ENCODE measurements at places on chromosomes 5 and 9. TPM values are rescaled to one million over a fixed set of nuclear protein-coding genes. Genes with fewer than 3 reads are reported as not detected.

DNA sequence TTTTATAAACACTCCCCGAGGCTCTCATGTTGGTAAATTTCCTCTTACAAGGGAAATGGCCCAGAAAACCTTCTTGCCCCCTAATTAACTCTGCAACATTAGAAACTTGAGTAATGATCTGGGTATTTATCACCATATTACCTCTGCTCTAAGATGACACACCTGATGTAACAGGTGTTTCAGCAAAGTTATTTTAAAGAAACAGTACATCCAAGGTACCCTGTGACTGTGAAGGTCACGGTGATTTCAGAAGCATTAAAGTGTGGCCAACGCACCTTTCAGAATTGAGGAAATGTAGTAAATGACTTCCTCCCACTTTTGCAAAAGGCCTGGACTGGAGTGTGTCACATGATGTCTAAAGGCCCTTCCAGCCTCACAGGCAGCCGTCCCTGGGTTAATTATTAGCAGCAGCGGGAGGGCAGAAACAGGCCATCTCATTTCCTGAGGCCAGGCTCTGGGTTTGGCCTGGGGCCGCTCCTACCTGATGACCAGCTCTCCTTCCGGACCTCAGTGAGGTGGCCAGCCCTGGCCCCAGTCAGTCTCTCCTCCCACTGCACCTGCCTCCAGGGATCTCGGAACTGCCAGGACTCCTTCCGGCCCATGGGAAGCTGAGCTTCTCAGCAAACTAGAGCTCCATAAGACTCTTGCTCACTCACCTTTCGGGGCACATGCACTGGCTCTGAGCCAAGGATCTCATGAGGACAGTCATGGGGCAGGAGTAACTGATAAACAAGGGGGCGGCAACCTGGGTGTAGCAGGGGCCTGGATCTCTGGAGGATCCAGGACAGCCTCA is 20.7 kb downstream of the PTPN3 start:
- H3K4me3 ChIP-seq, result no peak overlapping the region
- no peaks in the 10 kb centered on the region for H3K36me3 ChIP-seq
- no peak overlapping the region for H3K27ac ChIP-seq

- H3K4me3 ChIP-seq, result no peak overlapping the region
- H3K36me3 ChIP-seq, result no peaks in the 10 kb centered on the region
- peaks cover 22% of the 10 kb centered on the region for H3K27me3 ChIP-seq
- no peak for DNase-seq
- no peak overlapping the region for H3K27ac ChIP-seq
Measured at GRCh38 chr9:91942201-91942600, 7.8 kb downstream of the ROR2 start.

DNA sequence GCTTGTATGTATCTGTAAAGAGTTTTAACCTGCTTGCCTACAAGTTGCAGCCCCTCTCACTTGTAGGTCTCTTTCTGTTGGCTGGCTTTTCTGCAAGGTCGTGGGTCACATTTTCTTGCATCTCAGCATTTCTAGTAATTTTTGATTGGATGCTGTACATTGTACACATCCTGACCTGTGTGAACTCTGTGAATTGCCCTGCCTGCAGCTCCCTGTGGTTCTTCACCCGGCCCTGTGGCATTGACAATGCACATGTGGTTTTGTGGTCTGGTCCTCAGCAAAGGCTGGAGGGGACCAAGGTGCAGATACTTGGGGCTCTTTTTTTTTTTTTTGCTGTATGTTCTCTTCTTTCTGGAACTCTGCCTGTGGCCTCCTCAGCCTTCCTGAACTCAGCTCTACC is 53.6 kb downstream of the WNK2 start:
- no peak for DNase-seq
- no peak overlapping the region for H3K4me3 ChIP-seq
- H3K27ac ChIP-seq, result no peak overlapping the region
- no peaks in the 10 kb centered on the region for H3K36me3 ChIP-seq
- H3K27me3 ChIP-seq, result no peaks in the 10 kb centered on the region

DNA sequence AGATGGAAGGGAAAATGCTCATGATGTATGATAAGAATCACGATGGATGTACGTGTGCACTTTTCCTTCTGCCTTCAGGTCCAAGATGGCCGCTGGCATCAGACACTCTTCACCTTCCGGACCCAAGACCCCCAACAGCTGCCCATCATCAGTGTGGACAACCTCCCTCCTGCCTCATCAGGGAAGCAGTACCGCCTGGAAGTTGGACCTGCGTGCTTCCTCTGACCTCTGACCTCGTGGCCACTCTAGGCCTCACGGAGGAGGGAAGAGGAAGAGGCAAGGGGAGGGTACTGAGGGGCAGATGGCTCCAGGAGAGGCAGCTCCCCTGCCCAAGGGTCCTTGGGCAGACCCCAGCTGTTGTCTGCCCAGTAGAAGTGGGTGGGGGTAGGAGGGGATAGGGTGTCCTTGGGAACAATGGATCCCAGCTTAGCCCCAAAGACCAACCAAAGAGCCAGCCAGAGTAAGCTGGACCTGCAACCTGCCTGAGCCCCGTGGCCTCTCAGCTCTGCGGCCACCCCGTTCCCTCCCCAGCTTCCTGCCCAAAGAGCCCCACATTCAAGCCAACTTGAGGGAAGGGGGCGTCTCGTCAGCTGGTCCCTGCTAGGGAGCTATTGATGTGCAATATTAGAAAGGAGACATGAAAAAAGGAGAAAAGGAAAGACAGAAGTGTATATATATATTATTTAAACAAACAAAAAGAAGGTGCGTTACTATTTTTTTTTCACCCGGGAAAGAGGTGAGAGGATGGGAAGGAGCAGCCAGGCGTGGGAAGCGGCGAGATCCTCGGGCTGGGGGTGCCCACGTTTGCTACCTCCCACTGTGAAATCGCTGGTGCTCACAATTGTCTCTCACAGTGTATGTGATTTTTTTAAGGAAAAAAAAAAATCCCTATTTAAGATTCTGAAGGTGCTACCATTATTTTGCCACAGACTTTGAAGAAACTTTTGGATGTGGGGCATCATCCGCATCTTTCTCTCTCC is 12.1 kb upstream of the ORM1 start:
- H3K4me1 ChIP-seq, result peaks cover 9% of the 10 kb centered on the region
- H3K27me3 ChIP-seq, result no peaks in the 10 kb centered on the region

DNA sequence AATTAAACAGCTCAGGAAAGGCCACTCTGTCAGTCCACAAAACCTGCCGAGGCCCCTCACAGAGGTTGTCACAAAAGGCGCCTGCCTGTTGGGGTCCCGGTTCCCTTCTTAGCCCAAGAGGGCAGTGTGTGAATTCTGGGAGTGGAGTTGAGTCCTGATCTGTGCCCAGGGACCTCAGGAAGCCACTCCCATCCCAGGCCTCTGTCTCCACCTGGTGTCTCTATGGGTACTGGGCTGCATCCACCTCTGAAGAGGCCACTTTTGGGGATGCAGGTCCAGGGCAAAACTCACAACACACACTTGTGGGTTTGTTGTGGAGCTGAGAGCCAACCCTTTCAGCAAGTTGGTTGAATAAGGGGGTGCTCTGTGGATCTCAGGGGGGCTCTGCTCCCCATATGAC is 74.3 kb upstream of the STXBP1 start:
- no peaks in the 10 kb centered on the region for H3K4me1 ChIP-seq
- H3K27me3 ChIP-seq, result no peaks in the 10 kb centered on the region
- H3K36me3 ChIP-seq, result peaks cover 70% of the 10 kb centered on the region
- no peak overlapping the region for H3K4me3 ChIP-seq
- no peak for DNase-seq
- no peak overlapping the region for H3K27ac ChIP-seq

- no peak overlapping the region for H3K27ac ChIP-seq
- H3K36me3 ChIP-seq, result no peaks in the 10 kb centered on the region
- no peak for DNase-seq
- no peaks in the 10 kb centered on the region for H3K4me1 ChIP-seq
- no peak overlapping the region for H3K4me3 ChIP-seq
Measured at GRCh38 chr9:77554586-77555105, 93.5 kb downstream of the GNA14 start.

DNA sequence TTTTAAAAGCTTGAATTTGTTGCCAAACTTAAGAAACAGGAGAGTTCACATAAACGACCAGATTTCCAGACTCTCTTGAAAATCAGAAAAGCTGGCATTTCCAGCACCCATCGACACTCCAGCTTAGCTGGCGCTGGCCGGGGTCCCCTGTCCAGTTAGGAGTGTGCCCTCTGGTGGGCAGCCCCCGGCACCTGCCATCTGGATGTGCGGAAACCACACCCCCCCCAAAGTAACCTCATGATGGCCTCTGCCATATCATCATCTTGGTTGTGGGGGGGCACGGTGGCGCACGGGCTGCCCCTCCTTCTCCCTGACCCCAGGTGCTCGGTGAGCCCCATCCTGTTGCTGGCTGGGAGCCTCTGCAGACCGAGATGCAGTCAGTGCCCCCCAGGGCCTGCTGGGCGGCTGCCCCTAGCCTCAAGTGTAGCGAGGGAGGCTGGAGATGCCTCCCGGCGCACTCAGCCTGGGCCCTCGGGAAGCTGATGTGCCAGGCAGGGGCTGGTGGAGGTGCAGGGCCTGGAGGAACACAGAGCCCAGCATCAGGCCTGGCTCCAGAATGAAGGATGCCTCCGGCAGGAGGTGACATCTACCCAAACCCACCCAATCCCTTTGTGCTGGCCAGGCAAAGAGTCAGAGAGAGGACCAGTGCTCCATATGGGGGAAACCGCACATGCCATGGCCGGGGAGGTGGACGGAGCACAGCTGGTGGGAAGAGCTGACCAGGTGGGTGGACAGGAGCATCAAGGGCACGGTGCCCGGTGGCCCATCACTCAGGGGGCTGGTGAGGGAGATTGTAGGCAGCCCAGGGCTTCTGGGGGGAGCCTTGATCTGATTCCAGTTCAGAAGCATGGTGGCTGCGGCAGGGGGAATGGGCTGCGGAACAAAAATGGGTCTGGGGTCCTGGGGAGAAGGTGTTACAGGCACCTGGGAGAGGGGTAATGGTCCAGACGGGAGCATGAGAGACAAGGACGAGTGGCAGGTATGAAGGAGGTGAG is 70.6 kb downstream of the ADAMTS2 start:
- H3K4me1 ChIP-seq, result no peaks in the 10 kb centered on the region
- no peak overlapping the region for H3K27ac ChIP-seq
- no peaks in the 10 kb centered on the region for H3K27me3 ChIP-seq
- no peak overlapping the region for H3K4me3 ChIP-seq

DNA sequence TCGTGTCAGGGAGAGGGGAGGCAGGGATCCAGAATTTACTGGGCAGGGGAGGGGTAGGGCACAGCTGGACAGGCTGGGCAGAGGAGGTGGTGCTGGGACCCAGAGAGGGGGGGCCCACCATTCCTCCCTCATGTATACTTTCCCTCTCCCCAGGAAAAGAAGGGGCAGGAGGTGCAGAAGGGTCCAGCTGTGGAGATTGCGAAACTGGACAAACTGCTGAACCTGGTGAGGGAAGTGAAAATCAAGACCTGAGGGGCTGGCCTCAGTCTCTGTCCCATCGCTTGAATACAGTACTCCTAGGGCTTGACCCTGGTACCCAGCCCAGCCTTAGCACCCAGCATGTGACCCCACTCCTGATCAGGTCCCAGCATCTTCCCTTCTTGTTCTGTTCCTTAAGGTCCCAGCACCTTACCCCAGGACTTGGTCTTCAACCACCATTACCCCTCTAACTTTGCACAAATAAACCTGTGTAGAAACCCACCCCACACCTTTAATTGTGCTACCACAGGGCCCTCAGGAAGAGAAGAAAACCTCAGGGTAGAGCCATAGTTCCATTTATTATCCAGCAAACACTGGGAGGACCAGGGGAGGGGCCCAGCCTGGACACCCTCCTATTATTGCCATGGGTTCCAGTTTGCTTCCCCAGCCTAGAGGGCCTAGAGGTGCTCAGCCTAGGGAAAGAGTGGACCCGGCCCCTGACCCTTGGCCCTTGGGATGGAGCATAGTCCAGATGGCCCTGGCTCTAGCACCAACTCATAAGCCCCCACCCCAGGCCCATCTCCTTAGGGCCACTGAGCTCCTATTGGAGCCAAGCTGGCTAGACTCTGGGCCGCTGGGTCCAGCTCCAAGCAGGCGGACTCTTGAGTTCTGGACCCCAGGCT is 2.0 kb downstream of the ENHO start:
- peaks cover 45% of the 10 kb centered on the region for H3K4me1 ChIP-seq
- no peak overlapping the region for H3K4me3 ChIP-seq
- H3K27ac ChIP-seq, result no peak overlapping the region

DNA sequence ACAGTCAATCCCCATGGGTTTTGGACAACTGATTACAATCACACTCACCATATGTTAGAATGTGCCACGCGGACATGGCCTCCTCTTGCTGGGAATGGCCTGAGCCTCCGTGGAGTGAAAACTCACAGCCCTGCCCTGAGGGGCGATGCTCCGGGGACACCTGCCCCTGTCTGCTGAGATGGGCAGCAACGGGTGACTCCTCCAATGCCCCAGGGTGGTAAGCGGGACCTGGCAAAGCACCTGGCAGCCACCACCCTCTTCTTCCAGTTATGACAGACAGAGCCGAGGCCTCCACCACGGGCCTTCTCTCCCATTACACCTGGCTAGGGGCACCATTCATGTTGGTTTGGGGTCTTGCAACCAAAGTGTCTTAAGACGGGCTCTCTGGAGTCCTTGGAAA is 94.9 kb upstream of the COL5A1 start:
- peaks cover 12% of the 10 kb centered on the region for H3K27me3 ChIP-seq
- no peaks in the 10 kb centered on the region for H3K4me1 ChIP-seq
- H3K4me3 ChIP-seq, result no peak overlapping the region

- no peak for DNase-seq
- no peak overlapping the region for H3K4me3 ChIP-seq
- H3K27me3 ChIP-seq, result no peaks in the 10 kb centered on the region
- no peaks in the 10 kb centered on the region for H3K4me1 ChIP-seq
- no peak overlapping the region for H3K27ac ChIP-seq
- H3K36me3 ChIP-seq, result no peaks in the 10 kb centered on the region
Measured at GRCh38 chr5:149887622-149888183, 56.9 kb downstream of the PDE6A start.

- H3K4me3 ChIP-seq, result no peak overlapping the region
- H3K27ac ChIP-seq, result no peak overlapping the region
- no peaks in the 10 kb centered on the region for H3K36me3 ChIP-seq
- H3K4me1 ChIP-seq, result no peaks in the 10 kb centered on the region
- no peak for DNase-seq
- no peaks in the 10 kb centered on the region for H3K27me3 ChIP-seq
Measured at GRCh38 chr5:128665747-128666355, 127.8 kb upstream of the FBN2 start.

DNA sequence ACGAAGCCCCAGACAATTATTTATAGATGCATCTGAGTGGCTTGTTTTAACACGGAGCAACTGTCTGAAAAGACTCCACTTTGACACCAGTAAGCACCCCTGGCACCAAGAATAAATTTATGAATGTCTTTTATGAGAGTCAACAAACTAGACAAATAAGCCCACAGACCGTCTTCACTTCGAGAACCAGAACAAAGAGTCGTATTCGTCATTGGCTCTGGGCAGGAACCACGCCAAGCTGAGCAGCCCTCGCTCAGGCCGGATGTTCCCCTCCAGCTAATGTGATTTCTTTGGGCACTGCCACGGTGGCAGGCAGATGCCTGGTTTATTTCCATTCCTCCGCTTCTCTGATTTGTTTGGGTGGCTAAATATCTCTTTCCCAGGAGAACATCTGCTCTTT is 91.9 kb upstream of the STC2 start:
- no peaks in the 10 kb centered on the region for H3K27me3 ChIP-seq
- H3K4me1 ChIP-seq, result no peaks in the 10 kb centered on the region
- no peak overlapping the region for H3K27ac ChIP-seq

GRCh38 chr9:105816981-105817380 is 122.6 kb downstream of the TMEM38B start:
- no peaks in the 10 kb centered on the region for H3K36me3 ChIP-seq
- no peaks in the 10 kb centered on the region for H3K27me3 ChIP-seq
- no peak for DNase-seq
- H3K4me1 ChIP-seq, result no peaks in the 10 kb centered on the region

The PCSK1 gene
- polyA plus RNA-seq, result not detected

The CAVIN4 gene
- polyA plus RNA-seq, result not detected

The SPARC gene
- polyA plus RNA-seq, result 10.7 TPM

The TAF11L10 gene
- polyA plus RNA-seq, result not detected

The IGIP gene
- polyA plus RNA-seq, result not detected

The FBP1 gene
- 84.4 TPM for polyA plus RNA-seq

The CDC20B gene
- polyA plus RNA-seq, result not detected

The CARD6 gene
- polyA plus RNA-seq, result 10.6 TPM

Data from CD14-positive monocyte (primary cell).